ENCODE measurements at places on chromosomes 4 and X.

DNA sequence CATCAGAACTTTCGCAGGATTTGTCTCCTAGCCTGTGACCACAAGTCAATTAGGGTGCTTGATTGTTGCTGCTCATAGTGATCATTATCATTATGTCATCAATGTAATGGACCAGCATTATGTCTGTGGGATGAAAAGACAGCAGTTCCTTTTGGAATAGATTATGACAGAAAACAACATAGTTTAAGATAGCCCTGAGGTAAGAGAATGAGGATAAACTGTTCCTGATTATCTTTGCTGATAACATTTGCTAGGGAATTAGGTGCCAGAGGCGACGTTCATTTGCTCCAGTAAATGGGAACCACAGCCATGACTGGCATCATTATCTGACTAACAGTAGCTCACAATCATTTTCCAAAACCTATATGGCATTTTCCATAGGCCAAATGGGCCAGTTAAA, 12.7 kb upstream of the THOC2 start:
- DNase-seq, result no peak

DNA sequence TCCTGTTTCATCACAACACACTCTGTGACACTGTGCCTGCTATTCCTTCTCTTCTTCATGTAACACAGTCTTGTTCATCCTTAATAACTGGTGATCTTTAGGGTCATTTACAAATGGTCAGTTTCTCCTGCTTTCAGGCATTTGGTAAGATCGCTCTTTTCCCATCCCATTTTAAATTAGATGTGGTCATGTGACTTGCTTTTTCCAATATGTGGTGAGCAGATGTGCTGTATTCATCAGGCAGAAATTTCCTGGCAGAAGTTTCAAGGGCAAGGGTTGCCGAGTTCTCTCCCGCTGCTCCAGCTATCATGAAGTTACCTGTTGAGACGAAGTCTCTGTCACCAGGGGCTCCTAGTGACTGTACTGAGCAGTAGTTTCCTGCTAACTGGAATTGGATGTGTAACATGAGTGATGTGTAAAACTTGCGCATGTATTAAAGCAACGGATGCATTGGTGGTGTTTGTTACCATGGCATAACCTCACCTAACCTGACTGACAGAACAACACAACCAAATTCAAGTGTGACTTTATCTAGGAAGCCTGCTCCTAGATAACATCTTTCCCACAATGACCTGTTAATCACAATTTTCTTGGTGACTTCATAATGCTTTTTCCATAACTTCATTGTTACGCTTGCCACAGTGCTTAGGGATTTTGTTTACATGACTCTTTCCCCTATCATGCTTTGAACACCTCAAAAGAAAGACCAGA, 29.5 kb upstream of the BMPR1B start:
- no peak for DNase-seq

GRCh38 chr4:47195706-47196105, 164.3 kb downstream of the GABRB1 start:
- DNase-seq, result no peak

GRCh38 chrX:106378616-106379015, 210.5 kb downstream of the PWWP3B start:
- DNase-seq, result no peak

- no peak for DNase-seq
Observed at GRCh38 chrX:41384051-41384705, 50.2 kb downstream of the DDX3X start.

- no peak for DNase-seq
Observed at GRCh38 chrX:31123335-31123734, 51.5 kb upstream of the FTHL17 start.

DNA sequence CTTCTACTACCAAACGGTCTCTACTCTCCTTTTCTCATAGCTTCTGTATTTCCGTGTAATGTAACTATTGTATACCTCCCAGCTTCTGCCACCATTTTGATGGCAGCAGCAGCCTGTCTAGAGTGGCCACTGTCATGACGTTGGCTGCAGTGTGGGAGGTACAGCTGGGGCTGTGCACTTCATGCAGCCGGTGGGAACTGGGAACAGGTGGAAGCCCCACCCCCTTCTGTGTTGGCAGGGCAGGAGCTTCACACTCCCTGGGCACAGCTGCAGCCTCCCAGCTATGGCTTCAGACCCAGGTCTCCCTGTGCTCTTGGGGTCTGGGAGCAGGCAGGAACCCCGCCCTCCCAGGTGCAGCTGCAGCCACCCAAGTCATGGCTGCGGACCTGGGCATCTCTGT, 49.8 kb upstream of the SEC24B start:
- no peak for DNase-seq

DNA sequence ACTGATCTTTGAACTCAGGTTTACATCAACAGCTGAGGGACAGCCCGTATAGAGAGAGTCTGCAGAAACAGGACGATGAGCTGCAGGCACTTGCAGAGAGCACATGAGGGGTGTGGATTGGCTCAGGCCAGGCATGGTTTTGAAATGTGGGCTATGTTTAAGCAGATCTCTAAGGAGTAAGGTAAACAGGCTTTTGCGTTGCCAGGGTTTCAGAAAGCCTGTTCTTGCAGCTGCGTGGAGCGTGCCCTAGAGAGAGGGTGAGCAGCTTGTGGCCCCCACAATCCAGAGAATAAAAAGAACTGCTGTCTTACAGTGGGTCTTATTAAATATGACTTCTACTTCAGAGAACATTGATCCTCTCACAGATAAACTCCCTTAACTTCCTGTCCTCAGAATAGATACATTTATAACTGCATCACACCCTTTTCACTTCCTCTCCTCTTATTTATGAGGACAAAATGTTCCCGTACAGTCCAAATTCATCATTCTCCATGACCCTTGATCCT, 64.1 kb downstream of the TMA16 start:
- no peak for DNase-seq

- DNase-seq, result no peak
Observed at GRCh38 chr4:128483816-128484215, 196.2 kb upstream of the PGRMC2 start.
